Endothelial cell of umbilical vein (primary cell): ENCODE measurements at places on chromosomes 12 and 14. TPM values are rescaled to one million over a fixed set of nuclear protein-coding genes. Genes with fewer than 3 reads are reported as not detected.

Gene ARHGEF40
- polyA plus RNA-seq, result 19.9 and 30.4 TPM in 2 replicates

Gene NGB
- not detected in 2 replicates for polyA plus RNA-seq

Gene FITM1
- polyA plus RNA-seq, result 0.54 and 0.81 TPM in 2 replicates

Gene GLT8D2
- 2.4 and 2.6 TPM in 2 replicates for polyA plus RNA-seq

Gene ATF1
- 14.5 and 19.4 TPM in 2 replicates for polyA plus RNA-seq

Gene FSCB
- polyA plus RNA-seq, result not detected in 2 replicates

Gene DNAJC22
- polyA plus RNA-seq, result 1.4 TPM in 2 replicates

Gene ADAM21
- 0.05 and 0.06 TPM in 2 replicates for polyA plus RNA-seq

Gene TOMM20L
- not detected in 2 replicates for polyA plus RNA-seq

Gene GPRC5D
- not detected in 2 replicates for polyA plus RNA-seq

Gene OTX2
- not detected in 2 replicates for polyA plus RNA-seq

Gene AQP6
- 0.04 TPM in 1 of 2 replicates, not detected in the other for polyA plus RNA-seq

- DNase-seq, result no peak
Measured at GRCh38 chr12:95694136-95694535, 96.4 kb downstream of the NTN4 start.

DNA sequence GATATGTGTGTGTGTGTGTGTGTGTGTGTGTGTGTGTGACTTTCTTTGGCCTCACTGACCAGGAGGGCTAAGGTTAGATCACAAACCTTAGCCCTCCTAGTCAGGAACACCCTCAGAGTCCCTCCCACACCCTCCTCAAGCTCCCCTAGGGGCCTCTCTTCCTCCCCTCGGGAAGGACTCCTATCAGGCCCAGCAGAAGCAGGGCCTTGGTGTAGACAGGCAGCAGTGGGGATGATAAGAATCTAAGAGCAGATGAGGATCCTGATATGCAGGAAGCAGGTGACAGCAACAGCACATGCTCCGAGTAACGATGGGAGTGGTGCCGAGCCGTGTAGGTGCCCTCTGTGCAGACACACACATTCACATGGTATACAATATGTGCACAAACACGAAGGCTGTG, 20.7 kb downstream of the PLEK2 start:
- no peak for DNase-seq

- DNase-seq, result peak; percentile 75
Measured at GRCh38 chr12:124506145-124506831, 61.1 kb downstream of the NCOR2 start.

DNA sequence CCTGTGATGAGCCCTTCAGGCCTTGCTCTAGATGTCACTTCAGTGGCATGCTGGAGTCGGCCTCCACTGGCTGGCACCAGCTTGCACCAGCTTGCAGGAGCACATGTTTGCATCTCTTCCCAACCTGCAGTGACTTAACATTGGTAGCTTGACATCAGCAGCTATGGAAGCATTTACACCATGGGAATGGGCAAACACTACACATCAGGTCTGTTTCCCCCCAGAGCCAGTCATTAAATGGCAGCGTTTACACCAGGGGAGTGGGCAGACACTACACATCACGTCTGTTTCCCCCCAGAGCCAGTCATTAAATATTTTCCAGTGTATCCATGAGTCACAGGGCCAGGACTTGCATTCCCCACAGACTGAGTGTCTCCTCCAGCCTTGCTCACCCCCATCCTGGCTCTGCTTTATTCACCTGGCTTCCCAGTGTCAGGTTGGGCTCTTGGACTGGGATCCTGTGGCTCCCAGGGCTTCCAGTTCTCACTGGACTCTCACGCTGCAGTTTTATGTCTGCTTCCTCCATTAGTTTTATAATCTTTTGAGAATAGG, 51.6 kb upstream of the VRK1 start:
- no peak for DNase-seq

GRCh38 chr12:109595321-109595902, 21.8 kb downstream of the MVK start:
- DNase-seq, result no peak

GRCh38 chr14:105023791-105024480, 3.1 kb upstream of the CDCA4 start:
- DNase-seq, result no peak

GRCh38 chr14:61368114-61368710, 46.8 kb downstream of the PRKCH start:
- no peak for DNase-seq

DNA sequence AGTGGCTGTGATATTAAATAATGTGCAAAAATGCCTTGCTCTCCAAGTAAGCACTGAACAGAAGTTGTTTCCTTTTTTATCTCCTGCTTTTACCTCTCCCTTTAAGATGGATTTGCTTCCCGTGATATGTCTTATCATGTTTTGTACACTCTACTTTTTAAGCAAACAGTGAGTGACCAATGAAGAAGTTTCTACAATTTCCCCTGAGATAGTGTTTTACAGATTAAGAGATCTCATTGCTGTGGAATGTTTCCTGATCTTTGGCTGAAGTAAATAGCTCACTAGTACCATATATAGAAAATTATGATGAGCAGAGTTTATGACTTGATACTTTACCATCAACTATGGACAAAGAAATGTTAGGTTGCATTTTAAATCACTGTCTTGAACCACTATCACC, 184.8 kb upstream of the PDE3A start:
- DNase-seq, result peak; percentile 59

DNA sequence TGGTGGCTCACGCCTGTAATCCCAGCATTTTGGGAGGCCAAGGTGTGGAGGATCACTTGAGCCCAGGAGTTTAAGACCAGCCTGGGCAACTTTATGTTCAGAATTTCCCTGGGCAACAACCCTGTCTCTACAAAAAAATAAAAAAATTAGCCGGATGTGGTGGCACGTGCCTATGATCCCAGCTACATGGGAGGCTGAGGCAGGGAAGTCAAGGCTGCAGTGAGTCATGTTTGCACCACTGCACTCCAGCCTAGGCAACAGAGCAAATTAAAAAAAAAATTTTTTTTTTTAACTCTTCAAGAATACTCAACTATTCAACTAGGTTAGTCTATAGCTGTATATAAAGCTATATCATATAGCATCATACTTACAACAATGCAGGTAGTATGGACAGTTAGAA, 113.0 kb downstream of the RALGAPA1 start:
- no peak for DNase-seq

DNA sequence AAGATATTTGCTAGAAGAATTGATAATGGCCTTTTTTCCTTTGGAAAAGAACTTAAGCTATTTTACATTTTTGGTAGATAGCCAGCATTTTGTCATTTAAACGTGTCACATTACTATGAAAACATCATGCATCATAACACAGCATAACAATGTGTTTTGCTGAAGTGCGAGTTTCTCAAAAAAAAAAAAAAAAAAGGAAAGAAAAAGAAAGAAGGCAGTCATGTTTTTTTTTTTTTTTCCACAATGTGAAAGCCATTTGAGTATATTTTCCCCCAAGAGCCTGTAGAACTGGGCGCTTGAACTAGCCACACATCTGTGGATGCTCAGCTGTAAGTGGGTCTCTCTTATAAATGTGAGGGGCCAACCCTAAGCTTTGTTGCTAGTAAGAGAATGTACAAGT, 300.1 kb downstream of the AKAP6 start:
- no peak for DNase-seq

GRCh38 chr12:47410383-47410782, 295.4 kb downstream of the RPAP3 start:
- no peak for DNase-seq

DNA sequence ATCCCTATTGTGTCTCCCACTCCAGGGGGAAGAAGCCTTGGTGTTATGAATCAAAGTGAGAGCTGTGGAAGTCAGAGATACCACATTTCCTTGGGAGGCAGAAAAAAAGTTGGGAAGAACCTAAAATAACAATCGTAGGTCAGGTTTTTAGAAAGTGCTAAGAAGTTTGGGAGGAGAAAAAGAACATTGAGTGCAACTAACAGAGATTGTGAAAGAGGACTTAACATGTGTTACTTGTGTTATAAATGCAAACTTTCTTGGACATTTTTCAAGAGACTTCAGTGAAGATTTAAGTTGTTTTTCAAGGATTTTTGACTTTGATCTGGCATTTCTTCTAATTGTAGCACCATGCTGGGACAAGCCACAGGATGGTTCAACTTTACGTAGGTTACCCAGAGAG, 7.8 kb upstream of the ERP27 start:
- DNase-seq, result no peak

DNA sequence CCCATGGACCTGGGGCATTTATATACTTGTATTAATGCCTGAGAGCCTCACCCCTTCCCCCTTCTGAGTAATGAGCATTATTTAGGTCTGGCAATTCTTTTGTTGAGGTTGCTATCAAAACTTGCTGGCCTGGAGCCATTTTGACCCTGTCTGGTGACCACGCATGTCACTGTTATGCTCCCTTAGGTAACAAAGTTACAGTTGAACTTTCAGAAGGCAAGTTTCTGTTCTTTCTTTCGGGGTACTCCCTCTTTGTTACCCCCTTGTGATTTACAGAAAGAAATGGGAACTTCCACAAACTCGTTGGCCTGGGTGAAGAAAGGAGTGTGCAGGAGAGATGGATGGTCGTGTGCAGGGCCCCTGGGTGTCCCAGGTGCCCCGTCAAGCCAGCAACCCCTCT, 305.4 kb downstream of the DPF3 start:
- DNase-seq, result no peak

DNA sequence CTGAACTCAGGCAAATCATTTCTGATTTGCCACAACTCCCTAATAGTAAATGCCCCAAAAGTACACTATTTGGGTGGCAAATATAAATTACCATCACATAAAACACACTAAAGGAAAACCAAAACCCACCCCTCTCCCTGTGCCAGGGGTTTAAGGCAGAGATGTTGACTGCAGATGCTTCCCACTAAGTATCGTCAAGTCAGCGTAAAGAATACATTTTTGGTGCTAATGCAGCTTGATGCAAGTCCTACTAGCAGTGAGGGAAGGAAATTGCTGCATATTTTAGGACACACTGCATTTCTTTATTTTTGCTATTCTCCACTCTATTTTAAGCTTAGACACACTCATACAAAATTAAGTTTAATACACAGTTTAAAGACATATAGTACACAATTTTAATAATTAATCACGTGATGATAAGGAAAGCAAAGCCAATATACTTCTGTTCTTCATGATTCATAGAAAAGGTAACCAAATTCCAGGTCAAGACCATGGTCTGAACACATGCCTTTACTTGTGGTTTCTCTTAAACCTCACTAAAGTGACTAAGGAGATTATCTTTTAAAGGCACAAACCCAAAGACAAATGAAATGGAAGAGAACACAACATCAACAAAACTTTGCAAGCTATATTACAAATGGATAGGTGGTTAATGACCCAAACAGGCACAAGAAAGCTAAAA, 162.2 kb downstream of the STXBP6 start:
- no peak for DNase-seq

DNA sequence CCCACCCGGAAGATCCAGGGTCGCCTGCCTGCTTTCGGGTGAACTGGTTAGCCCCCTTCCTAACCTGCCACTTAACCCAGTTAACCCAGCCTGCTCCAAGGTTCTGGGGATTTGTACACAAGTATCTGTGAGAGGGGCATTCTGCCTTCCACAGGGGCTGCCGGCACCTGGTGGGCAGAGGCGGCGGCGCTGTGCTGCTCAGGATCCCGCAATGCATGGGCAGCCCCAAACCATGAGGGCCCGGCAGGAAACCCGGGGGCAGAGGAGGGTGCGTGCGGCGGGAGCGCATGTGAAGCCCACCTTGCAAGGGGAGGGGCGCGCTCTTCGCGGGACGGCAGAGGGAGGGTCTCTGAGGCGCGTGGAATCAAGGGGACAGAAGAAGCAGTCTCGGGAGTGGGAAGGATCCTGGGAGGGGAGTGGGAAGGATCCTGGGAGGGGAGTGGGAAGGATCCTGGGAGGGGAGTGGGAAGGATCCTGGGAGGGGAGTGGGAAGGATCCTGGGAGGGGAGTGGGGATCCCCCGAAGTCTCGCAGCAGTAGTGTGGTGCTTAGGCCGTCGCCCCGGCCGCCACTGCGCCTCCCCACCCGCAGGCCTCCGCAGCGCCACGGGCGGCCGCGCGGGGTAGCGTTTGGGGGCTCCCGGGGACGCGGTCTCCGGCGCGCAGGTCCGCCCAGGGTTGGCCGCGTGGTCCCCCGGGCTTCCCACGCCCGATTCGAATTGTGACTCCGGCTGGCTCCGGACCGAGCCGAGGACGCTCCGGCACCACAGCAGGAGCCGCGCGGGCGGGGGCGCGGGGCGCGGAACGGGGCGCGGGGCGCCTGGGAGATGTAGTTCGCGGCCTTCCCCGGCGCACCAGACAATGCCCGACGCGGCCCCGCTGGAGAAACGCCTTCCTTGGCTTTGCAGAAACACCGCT, 4.9 kb upstream of the MTA1 start:
- peak; percentile 72 for DNase-seq

- DNase-seq, result no peak
Measured at GRCh38 chr12:25971654-25972041, 13.2 kb downstream of the RASSF8 start.

- DNase-seq, result peak; percentile 1
Measured at GRCh38 chr12:79083181-79083580, 218.6 kb downstream of the SYT1 start.

- no peak for DNase-seq
Measured at GRCh38 chr12:1574865-1575259, 19.5 kb downstream of the FBXL14 start.

GRCh38 chr14:89067293-89067972, 243.0 kb downstream of the TTC8 start:
- DNase-seq, result no peak

DNA sequence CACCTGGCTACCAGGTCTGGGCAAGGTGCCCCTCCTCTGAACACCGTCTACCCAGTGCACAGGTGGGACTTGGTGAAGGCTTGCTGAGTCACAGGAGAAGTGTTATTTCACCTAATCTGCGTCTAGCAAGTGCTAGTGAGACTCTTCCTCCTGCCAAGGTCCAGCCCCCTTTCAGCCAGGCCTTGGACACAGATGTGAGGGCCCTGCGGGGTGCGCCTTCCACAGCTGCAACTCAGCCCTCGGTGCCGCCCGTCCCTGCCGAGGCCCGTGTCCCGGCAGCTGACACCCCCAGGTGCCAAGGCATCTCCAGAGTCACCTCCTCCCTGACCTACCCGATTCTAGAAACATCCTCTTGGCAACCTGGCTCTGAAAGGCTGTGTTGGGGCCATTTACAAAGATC, 55.1 kb downstream of the PRIMA1 start:
- DNase-seq, result no peak

GRCh38 chr12:126346087-126346486, 1280.9 kb downstream of the AACS start:
- DNase-seq, result no peak
